AG04449 (cell line): ENCODE measurements at places on chromosomes 5 and 9.

DNA sequence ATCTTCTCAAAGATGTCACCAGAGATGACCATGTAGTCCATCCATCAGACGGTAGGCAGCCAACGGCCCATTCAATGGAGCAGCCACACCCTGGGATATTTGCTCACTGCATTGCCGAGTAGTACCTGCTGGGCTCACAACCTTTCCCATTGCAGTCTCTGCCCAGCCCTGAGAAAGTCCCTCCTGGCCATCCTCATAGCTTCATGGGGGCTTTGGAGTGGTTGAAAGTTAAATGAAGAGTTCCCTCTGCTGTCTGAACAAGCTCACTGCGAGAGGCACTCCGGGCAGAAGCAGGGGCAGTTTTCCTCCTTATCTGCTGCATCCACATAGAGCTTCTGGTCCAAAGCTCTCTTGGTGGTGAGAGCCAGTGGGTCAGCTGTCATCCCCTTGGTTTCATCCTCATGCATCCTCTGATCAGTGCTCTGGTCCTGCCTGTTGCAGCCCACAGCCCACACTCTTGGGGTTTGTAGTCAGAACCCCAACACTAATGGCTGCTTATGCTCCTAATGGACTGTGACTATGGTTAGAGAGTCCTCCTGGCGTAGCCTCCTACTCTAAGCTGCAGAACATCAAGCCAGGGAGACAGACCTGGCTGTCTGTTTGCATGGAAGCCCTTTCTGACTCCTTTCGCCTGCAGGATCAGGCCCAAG lies 23.3 kb downstream of the TNFSF8 start:
- no peak for DNase-seq

DNA sequence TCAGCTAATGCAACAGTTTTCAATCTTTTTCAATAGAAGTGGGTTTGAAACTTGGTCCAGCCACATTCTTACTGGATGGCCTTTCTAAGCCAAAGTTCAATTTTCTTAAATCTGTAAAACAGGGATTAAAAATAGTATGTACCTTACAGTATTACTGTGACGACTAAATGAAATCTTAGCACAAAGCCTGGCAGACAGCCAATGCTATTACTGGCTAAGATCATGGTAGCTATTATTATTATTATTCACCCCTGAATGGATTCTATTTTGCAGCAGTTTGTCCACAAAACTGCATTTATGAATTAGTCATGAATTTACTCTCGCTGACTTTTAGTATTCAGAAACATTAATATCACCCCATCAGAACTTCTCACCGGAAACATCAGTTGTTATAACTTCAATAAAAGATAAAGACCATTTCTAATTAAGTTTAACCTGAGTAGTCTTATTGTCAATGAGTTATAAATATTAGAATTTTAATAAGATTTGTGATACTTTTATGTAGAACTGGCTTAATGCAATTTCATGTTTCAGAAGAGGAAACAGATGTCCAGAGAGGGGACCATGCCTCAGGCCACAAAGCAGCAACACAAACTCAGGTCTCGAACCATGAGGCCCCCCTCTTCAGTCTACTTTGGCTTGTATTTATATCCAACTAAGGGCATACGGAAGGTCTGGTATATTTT lies 468.2 kb downstream of the ARHGEF28 start:
- no peak for DNase-seq

GRCh38 chr5:104817127-104817526 lies 1254.5 kb upstream of the NUDT12 start:
- DNase-seq = no peak

GRCh38 chr5:17096952-17097695 lies 120.3 kb upstream of the BASP1 start:
- no peak for DNase-seq
